ENCODE measurements at places on chromosomes 12 and 14.

GRCh38 chr14:81849714-81850113, 316.1 kb upstream of the SEL1L start:
- DNase-seq, result no peak

- DNase-seq, result no peak
Observed at GRCh38 chr14:71465316-71465715, 466.9 kb upstream of the RGS6 start.

GRCh38 chr12:96223411-96224218, 29.4 kb downstream of the ELK3 start:
- DNase-seq, result no peak

GRCh38 chr12:108228746-108229145, 99.7 kb downstream of the WSCD2 start:
- DNase-seq, result no peak

GRCh38 chr12:112342587-112342986, 39.6 kb downstream of the HECTD4 start:
- DNase-seq, result no peak

DNA sequence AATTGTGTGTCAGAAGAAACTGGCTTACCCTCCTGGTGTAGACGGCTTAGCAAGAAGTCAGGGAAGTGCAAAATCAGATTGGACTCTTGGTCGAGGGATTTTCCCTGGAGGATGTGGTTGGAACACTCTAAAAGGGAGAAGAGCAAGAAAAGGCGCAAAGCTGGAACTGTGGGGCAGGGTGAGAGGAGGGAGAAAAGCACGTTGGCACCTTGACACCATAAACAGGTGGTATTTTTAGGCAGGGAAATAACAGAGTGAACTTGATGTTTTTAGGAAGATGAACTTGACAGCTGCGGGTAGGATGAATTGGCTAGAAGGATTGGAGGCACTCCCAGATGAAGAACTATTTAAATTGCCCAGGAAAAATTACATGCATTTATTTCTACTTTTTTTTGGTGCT, 67.7 kb downstream of the HCAR2 start:
- DNase-seq, result no peak

DNA sequence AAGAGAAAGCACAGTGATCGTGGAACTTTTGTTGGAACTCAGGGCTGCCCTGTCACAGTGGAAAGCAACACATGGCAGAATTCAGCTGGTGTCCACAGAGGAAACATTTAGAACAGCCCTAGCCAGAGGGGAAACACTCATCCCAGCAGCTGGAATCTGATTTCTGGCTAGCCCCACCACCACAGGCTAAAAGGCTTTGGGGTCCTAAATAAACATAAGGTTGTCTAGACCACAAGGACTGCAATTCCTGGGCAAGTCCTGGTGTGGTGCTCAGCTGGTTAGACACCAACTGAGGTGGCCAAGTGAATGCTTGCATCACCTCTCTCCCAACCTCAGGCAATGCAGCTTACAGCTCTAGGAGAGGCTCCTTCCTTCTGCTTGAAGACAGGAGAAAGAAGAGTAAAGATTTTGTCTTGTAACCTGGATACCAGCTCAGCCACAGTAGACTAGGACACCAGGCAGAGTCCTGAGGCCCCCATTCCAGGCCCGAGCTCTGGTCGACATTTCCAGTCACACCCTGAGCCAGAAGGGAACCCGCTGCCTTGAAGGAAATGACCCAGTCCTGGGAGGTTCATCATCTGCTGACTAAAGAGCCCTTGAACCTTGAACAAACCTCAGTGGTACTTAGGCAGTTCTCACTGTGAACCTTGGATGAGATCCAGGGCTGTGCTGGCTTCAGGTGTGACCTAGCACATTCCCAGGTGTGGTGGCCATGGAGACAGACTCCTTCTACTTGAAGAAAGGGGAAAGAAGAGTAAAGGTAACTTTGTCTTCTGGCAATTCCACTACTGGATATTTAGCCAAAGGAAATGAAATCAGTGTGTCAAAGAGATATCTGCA, 85.4 kb upstream of the PLXNC1 start:
- no peak for DNase-seq

GRCh38 chr14:95260537-95261361, 59.0 kb downstream of the CLMN start:
- DNase-seq, result no peak

GRCh38 chr12:50043854-50044253, 13.5 kb upstream of the ASIC1 start:
- DNase-seq, result no peak

- no peak for DNase-seq
Observed at GRCh38 chr14:104145826-104146601, 7.6 kb downstream of the KIF26A start.

GRCh38 chr12:34107781-34108404, 85.6 kb downstream of the ALG10 start:
- DNase-seq, result no peak

DNA sequence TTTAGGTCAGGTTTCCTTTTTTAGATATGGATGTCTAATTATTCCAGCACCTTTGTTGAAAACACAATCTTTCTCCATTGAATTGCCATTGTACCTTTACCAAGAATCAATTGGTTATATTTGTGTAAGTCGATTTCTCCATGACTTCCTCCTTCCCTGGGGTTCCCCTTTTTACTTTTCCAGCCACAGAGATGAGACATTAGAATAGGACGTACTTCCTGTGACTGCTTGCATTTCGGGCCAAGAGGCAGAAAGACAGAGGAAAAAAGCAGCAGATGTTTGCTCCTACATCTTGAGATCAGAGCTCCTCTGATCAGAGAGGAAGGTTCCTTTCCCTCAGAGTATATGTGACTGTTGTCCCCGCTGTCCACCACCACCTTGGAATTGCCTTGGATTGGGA, 453.7 kb upstream of the RGS6 start:
- DNase-seq, result no peak

GRCh38 chr12:6465467-6466183, 4.9 kb downstream of the VAMP1 start:
- DNase-seq, result no peak

DNA sequence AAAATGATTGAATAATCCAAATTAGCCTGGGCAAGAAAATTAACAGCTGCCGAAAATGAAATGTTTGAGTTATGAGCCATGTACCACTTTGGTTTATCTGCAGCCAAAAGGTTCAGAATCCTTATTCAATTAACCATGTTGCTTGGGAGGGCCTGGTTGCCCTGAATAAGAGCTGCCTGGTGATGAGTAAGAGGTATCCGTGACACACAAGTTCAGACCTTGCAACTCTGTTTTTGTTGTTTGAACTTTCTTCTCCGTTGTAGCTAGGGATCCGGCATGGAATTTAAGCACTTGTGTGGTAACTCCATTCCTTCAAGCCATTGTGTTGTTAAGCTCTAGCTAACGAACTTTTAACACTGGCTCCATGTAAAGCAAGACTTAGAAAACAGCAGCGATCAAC, 35.7 kb downstream of the FOXA1 start:
- DNase-seq, result no peak

DNA sequence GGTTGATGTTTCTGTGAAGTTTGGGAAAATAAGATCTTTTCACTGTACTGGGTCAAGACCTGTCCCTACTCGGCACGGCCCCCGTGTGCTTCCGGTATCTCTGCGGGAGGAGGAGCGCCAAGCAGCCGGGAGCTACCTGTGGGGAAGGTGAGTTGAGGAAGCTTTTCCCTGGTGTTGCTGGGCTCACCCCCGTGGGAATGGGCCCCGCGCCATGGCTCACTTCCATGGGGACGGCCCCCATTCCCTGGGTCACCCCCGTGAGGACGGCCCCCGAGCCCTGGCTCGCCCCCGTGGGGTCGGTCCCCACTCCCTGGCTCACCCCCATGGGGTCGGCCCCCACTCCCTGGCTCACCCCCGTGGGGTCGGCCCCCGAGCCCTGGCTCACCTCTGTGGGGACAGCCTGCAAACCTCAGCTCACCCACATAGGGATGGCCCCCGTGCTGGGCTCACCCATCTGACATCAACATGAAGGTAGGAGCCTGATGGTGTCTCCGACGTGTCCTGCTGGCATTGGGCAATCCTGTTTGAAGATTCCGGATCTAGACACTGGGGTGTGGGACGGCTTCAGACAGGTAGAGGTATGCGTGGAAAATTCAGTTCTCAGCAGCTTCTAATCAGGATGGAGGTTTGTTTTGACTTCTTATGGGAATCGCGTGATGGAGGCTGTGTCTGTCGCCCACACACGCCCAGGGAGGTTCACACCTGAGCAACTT, 9.1 kb downstream of the LRCOL1 start:
- DNase-seq, result no peak

DNA sequence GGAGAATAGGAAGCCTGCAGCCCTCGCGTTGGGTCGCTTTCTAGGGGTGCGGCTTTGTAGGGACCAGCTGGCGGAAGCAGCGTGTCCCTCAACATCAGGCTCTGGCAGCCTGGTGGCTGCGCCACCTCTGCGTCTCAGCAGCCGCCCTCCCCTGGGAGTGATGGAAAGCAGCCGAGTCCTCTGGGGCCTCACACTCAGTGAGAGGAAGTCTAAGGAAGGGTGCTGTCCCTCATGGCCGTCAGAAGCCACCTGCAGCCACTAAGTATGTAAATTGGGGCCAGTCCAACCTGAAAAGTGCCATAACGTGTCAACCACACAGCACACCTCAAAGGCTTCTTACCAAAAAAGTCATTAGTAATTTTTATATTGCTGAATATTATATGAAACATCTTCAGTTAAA, 80.3 kb downstream of the WDR20 start:
- DNase-seq, result no peak

DNA sequence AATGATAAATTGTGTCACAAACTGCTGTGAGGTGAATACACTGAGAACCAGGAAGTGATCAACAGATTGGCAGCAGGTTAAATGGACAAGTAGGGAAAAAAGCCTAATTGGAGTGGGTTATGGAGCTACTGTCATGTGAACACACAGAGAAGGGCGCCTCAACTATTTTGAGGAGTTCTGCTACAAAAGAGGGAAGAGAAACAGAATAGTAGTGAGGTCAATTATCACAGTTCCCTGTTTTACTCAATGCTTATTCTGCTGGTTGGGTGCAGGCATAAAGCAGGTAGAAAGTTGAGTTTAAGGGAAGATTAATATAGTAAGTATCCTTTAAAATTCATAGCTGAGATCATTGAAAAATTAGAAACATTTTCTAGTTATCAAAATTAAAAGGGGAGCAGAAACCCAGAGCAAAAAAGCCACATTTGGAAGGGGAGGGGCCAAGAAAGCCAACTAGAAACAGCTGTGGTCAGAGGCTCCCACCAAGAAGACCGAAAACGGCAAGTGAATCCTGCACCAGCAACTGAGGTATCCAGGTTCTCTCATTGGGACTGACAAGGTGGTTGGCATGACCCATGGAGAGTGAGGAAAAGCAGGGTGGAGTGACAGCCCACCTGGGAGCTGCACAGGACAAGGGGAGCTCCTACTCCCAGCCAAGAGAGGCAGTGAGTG, 105.7 kb downstream of the ZC3H14 start:
- DNase-seq, result no peak

GRCh38 chr14:42921901-42922300, 1315.2 kb downstream of the LRFN5 start:
- no peak for DNase-seq

DNA sequence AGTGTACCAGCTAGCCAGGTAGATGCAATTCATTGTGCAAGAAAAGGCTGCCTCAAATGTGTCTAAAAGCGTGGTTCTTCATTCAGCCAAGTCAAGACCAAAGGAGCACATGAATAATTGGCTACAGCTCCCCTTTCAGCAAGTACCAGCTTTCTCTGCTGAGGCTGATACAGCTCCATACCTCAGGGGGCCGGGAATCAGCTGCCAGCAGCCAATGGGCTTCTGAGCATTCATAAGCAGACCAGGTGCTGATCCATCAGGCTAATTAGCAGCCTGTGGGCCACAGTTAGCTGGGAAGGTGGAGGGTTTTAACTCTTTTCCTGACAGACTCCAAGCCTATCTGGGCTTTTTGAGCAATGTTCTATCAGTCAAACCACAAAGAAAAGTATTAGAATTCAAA, 264.7 kb downstream of the APAF1 start:
- no peak for DNase-seq

GRCh38 chr12:12590961-12591360, 20.7 kb upstream of the CREBL2 start:
- DNase-seq, result no peak

- DNase-seq, result no peak
Observed at GRCh38 chr14:26636561-26636960, 38.7 kb upstream of the NOVA1 start.

DNA sequence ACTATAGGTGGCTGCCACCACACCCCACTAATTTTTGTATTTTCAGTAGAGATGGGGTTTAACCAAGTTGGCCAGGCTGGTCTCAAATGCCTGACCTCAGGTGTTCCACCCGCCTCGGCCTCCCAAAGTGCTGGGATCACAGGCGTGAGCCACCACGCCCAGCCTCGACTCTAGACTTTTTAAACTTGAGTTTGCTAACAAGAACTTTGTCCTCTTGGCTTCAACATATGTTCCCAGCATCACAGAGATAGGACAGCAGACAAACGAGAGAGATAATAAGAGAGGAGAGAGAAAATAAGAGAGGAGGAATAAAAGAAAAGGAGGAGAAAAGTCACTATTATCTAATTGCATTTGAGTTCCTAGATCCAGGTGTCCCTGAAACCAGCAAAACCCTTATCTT, 119.1 kb downstream of the CEP83 start:
- DNase-seq, result no peak

GRCh38 chr12:56928262-56928661, 5.9 kb downstream of the SDR9C7 start:
- no peak for DNase-seq

GRCh38 chr14:67630938-67631337, 11.2 kb downstream of the ARG2 start:
- DNase-seq, result no peak

DNA sequence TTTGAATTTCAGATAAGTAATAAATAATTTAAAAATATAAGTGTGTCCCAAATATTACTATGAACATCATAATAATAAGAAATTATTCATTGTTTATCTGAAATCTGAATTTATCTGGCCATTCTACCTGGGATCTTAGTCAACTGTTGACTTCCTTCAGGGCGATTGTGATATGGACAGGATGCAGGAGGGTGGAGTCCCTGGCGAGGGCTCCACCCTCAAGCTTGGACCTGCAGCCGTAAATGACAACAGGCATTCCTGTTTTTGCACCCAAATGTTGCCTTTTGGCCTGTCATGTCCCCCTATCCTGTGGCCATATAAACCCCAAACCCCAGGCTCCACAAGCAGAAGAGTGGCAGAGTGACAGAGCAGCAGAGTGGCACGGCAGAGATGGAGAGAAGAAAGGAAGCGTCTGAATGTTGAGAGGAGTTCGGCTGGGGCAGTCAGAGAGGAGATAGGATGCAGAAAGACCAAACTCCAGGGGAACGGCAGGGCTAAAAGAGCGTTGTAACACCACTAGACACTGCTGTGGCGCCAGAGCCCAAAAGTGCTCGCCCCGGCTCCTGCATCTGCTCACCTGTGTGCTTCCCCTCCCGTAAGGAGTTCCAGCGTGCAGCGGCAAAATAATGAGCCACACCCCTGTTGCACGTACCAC, 39.4 kb upstream of the FUT8 start:
- no peak for DNase-seq

All from stimulated activated CD8-positive, alpha-beta memory T cell treated with anti-CD3 and anti-CD28 coated beads, Interleukin-4, amount 100 ng/mL, for 1 hour (primary cell).